ENCODE measurements at places on chromosomes 11 and 22.

- no peak for DNase-seq
Measured at GRCh38 chr11:134750619-134751018, 338.6 kb upstream of the B3GAT1 start.

DNA sequence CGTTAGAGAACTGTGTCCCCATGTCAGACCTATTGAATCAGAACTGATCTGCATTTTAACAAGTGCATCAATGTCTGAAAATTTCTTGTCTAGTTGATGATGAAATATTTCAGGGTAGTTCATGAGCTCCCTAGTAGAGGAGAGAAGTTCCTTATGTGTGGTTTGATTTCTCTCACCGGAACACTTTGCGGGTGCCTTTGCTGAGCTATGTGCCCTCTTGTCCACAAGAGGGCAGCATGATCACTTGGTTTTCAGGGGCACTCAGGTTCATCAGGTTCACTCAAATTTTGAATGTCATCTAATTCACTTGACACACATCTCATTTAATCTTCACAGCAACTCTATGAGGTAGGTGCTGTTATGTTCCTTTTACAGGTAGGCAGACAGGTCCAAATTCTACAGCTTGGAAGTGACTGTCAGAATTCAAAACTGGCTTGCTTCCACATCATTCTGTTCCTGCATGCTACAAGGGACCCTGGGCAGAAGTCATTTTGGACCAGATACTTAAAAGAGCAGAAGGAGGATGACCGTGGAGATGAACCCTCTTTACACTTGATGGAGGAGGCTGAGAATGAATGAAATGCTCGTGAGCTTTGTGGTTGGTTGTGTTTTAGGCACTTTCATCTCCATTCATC is 55.6 kb downstream of the P4HA3 start:
- DNase-seq, result peak; percentile 74

DNA sequence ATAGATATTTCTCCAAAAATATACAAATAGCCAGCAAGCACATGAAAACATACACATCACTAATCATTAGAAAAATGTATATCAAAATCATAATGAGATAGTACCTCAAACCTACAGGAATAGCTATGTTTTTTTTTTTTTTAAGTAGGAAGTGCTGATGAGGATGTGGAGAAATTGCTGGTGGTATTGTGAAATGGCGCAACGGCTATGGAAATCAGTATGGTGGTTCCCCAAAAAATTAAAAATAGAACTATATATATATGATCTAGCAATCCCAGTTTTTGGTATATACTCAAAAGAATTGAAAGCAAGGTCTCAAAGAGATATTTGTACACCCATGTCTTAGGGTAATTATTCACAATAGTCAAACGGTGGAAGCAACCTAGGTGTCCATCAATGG is 46.0 kb upstream of the HIPK3 start:
- DNase-seq, result no peak

DNA sequence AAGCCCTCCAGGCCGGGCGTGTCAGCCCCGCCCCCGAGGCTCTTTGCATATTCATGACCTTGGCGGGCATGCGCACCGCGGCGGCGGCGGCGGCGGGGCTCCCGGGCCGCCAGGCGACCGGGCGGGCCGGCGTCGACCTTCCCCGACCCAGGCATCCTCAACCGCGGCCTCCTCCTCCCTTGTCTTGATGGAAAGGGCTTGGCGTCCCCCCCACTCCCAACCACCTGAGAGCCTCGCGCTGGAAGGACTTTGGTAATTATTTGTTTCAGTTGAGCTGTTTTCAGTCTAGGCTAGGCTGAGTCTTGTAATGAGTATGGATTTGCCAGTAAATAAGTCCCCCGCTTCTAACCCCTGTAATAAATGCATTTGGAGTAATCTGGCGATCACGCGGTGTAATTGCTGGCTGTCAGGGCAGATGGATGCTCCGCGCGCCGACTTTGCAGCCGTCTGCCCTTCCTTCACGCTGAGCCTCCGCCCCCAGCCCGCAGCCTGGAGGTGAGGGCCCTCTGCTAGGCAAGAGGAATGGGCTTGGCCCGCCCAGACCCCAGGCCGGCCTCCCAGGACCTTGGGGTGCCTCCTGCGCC is 25.2 kb downstream of the FLRT1 start:
- DNase-seq, result peak; percentile 64

- DNase-seq, result no peak
Measured at GRCh38 chr22:29947410-29948384, 64.7 kb downstream of the MTMR3 start.

DNA sequence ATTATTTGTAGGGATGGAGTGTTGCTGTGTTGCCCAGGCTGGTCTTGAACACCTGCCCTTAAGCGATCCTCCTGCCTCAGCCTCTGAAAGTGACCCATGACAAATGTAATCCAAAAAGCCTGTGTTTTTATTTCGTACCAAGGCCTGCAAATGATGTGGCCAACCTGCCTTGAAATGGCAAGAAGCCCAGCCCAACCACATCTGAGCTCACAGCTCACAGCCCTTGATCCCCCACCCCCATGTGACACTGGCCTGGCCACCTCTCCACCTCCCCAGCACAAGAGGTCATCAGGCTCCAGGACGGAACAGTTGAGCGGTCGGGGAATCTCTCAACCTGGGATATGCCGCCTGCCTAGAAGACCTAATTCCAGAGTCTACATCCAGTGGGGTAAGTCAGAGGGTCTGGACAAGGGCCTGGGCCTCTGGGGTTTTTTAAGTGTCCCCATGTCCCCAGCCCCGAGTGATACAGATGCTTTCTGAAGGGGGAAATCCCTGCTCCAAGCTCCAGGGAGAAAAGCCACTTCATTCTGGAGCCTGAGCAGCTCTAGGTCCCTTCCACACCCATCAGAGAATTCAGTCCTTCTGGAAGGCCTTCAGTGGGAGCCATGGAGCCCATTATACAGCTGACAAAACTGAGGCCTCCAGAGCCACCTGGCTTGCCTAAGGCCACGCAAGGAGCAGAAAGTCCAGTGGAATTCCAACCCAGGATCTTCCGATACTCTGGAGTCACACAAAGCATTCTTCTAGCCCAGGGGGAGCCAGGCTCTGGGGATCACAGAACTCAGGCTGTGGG is 70.7 kb downstream of the MN1 start:
- no peak for DNase-seq

DNA sequence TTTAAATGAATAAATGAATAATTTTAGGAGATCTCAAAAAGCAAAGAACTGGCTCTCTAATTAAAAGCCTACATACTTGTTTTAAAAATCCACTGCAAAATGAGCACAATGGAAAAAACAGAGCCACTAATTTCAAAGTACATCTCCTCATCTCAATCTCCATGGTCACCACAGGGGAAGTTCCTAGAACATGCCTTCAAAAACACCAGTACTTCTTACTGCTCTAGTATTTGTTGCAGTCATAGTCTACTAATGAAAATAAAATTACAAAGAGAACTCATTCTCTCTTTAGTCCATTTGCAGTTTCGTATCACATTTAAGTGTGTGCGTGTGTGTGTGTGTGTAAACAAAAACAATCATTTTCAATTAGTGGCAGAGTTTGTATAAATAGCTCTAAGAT is 54.0 kb downstream of the PIK3C2A start:
- DNase-seq, result no peak

DNA sequence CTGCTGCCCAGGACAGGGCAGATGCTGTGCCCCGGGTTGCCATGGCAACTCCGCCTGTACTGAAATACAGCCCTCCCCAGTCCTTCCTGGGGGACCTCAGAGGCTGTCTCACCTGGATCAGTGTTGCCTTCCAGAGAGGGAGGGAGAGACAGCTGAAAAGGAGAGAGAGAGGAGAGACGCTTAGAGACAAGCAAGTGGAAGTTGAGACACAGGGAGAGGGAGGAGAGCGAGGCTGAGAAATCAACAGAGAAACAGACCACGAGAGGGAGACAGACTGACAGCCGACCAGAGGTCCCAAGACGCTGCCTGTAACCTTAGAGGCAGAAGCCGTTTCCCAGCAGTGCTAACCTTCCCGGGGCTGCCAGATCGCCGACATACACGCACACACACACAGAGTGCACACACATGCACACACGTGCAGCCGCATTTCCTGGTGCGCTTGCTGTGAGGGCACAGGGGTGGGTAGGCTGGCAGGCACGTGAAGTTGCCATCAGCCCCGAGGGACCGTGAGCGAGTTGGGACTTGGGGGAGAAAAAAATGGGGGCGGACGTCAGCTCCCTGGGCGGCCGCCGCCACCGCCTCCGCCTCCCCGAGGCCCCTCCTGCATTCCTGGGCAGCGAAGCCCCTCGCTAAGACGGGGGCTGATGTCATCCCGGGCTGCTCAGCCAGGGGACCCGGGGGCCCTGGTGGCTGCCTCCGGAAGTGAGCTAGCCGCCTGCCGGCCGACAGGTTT is 88.6 kb upstream of the CRYBB3 start:
- DNase-seq, result peak; percentile 69

DNA sequence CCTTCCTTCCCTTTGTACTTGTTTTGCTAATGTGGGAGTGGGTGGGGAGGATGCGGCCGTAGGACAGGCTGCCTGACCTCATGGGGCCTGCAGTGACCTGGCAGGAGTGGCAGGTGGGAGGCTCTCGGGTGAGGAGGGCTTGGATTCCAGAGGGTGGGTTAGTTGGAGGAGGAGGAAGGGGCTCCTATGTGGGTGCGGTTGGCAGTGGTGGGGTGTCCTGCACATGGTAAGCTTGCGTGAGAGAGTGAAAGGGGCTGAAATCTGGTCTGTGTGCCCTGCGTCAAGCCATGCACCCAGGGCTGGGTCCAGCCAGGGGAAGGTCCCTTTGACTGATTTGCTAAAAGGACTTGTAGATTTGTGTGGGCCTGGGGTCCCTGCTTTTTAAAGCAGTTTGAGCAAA is 90.7 kb upstream of the OR4B1 start:
- no peak for DNase-seq

GRCh38 chr11:120500414-120501071 is 11.0 kb upstream of the GRIK4 start:
- DNase-seq, result no peak

- no peak for DNase-seq
Measured at GRCh38 chr11:103594283-103594682, 442.2 kb upstream of the DDI1 start.

- peak; percentile 55 for DNase-seq
Measured at GRCh38 chr11:108697872-108698473, 33.1 kb downstream of the DDX10 start.

GRCh38 chr11:46122945-46123715 is 1.9 kb upstream of the PHF21A start:
- DNase-seq, result peak; percentile 32

DNA sequence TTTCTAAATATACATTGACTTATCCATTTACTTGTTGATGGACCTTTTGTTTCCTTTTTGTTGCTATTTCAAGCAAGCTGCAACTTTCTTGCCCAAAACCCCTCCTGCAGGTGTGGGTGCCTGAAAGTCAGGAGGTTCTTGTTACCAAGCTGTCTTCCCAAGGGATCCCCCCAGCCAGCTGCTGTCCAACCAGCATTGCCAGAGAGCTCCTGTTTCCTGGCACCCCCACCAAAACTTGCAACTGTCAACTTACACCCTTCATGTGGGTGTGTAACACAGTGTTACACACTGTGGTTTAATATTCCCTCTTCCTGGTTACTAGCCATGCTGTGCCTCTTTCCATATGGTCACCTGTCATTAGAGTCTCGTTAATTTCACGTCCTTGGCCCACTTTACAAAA is 1.6 kb upstream of the KRTAP5-1 start:
- DNase-seq, result no peak

- DNase-seq, result no peak
Measured at GRCh38 chr11:6152126-6152525, 18.0 kb downstream of the OR52B2 start.

DNA sequence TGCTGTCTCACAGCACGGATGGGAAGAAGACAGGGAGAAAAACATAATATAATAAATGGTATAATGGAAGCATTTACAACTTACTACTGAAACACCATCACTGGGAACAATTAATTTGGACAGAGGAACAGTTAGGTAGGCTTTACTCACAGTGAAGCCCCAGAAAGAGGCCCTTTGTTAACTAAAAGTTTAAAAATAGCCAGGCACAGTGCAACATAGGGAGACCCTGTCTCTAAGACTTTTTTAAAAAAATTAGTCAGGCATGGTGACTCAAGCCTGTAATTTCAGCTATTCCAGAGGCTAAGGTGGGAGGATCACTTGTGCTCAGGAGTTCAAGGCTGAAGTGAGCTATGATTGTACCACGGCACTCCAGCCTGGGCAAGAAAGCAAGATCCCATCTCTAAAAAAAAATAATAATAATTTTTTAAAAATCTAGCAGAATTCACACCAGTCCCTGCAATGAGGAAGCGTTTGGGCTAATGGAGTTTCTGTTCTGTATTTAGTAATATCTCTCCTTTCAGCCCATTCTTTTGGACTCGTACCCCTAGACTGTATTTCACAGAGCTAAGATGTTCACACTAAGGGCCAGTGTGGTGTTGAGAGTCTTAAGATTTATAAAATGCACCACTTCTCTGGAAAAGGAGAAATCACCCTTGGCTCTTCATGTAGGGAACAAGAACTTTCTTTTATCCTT is 275.5 kb downstream of the SOX6 start:
- DNase-seq, result no peak

DNA sequence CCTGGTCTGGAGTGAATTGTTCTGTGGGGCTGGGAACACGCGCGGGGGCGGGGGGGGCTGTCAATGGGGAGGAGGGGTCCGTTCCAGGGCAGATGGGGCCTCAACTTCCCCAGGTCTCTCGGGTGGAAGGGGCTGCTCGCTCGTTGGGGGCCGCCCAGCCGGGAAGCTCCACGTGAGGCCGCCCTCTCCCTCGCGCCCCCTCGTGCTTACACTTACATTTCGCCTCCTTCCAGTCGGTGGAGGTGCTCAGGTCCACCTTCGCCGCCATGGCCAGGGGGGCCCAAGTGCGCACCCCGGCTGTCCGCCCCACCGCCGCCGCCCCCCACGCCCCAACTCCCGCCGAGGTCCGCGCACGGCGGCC is 452 bp downstream of the MACROD1 start:
- peak; percentile 17 for DNase-seq

- no peak for DNase-seq
Measured at GRCh38 chr11:130171534-130171933, 12.0 kb downstream of the ST14 start.

DNA sequence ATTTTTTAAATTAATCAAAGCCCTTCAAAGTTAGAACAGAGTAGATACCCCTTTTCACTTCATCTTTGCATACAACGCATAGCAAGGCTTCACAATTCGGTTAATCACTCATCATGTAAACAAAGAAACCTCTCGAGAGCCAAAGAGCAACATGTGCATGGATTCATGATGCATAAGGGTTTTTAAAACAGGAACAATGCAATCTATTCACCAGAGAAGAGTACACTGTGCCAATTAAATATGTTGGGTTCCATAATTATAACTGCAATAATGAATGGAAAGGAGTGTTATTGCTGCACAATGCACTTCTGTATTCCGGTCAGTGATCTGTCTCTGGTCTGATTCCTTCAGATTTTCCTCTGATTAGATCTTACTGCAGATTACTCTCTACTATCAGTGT is 45.3 kb downstream of the CADM1 start:
- no peak for DNase-seq

GRCh38 chr11:65555693-65556231 is 2.4 kb downstream of the LTBP3 start:
- no peak for DNase-seq

- no peak for DNase-seq
Measured at GRCh38 chr11:66327171-66328030, 8.8 kb downstream of the RIN1 start.

Data from activated CD4-positive, alpha-beta T cell treated with anti-CD3 and anti-CD28 coated beads, Interleukin-10, Interleukin-2, amounts not matched to agents 100 ng/mL and 50 ng/mL, durations not matched to agents 16 hours and 8 hours (primary cell).